ENCODE measurements at places on chromosomes 3 and 15.

- DNase-seq, result no peak
These were observed 24.9 kb downstream of the PRR23E start for GRCh38 chr3:127217596-127218453.

- DNase-seq, result no peak
These were observed 199.6 kb downstream of the FMN1 start for GRCh38 chr15:32994810-32995424.

GRCh38 chr3:125107861-125108567 is 52.2 kb upstream of the HEG1 start:
- no peak for DNase-seq

GRCh38 chr3:58627570-58627885 is 39.0 kb downstream of the FAM3D start:
- no peak for DNase-seq

- DNase-seq, result no peak
These were observed 210.5 kb downstream of the FOXP1 start for GRCh38 chr3:71372911-71373637.

DNA sequence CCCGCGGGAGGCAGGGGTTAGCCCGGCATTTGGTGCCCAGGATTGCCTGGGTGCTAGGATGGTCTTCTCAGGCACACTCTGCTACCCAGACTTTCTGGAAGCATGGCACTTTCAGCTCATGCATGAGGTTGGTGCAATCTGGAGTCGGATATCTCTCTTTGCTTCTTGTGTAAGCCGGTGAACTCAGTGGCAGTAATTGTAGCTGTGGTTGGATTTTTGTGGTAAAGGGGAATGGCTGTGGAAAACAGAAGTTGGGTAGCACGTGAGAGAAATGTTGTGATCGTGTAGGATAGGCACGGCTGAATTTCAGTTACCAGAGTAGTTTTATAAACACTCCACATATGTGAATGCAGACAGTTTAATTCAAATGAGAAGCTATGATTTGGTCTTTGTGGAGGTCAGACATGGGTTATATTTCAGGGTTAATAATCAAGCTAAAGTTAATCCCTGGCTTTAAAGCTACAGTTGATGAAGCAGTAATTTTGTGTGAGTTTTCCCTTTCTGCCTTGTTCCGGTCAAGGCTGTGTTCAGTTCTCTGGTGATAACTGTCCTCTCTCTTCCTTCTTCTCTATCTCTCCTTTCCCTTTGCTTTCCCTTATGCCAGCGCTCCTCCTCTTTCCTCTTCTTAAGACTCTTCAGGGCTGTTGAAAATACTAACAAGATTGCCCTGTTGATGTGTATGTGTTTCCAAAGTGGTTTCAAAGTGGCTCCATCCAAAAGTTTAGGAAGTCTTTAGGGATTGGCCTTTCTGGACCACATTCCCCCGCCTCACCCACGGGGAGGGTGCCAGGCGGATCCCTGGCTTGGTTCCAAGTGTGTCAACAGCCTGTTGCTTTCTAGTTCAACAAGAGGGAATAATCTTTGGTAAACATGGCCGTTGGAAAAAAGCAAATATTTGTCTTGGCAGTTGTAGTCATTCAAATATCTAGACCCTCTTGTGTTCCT is 404.6 kb upstream of the C2CD4B start:
- DNase-seq, result no peak

DNA sequence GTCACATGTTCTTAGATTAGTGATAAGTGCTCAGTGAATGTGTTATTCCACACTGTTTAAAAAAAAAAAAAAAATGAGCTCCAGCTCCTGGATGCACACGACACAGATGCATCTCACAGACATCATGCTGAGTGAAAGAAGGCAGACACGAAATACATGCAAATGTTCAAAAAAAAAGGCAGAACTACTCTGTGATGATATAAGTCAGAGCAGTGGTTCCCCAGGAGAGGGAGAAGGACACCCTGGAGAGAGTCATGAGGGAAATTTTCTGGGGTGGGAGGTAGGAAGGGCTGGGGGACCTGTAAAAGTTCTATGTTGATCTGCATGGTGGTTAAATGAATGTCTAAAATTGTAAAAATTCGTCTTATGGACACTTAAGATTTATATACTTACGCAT is 4.3 kb downstream of the CSRNP1 start:
- DNase-seq, result no peak

DNA sequence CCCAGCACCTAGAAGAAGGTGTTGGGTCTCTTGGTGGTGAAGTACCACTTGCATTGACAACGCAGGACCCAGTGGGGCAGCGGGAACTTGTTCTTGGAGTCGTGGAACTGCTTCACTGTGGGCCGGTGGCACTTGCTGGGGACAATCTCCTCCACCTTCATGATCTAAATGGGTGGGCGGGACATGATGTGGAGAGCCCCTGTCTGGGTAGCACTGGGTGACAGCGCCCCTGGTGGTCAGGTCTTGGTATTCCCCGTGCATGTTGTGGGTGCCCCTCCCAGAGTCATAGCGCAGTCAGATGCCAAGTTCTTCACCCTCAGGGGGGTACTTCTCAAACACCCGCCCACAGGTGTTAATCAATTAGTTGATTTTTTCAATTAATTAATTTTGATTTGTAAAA is 60.2 kb downstream of the AGBL1 start:
- DNase-seq, result no peak

DNA sequence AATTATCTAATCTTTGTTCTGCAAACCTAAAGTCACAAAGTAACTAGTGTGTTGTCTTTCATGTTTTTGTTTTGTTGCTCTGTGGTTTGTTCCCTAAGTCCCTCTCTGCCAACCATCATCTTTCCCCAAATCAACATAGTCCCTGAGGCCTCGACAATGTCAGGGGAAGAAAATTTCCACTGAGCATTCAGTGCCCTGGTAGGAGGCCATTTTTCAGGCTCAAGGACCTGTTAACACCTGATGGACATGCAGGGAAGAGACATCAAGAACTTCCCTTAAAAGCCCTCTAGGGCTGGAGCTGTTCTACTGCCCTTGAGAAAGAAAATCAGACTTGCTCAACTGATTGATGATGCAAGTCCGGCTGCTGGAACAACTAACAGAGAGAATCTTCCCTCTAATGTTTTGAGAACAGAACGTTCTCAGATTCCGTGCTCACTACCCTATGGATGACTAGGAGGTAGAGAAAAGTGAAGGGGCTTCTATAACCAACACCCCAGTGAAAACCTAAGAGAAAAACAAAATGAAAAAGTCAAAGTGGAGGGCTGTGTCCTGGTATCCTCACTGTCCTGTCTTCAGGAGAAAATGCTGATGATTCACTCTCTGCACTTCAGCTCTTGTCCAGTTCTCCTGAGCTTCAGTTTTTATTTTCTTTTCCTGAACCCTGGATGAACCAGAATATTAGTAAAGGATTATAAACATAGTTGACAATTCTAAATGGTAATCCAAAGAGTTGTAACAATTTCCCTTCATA is 373.1 kb downstream of the FOXP1 start:
- DNase-seq, result no peak

GRCh38 chr15:49673861-49674260 is 53.0 kb downstream of the DTWD1 start:
- DNase-seq, result no peak

DNA sequence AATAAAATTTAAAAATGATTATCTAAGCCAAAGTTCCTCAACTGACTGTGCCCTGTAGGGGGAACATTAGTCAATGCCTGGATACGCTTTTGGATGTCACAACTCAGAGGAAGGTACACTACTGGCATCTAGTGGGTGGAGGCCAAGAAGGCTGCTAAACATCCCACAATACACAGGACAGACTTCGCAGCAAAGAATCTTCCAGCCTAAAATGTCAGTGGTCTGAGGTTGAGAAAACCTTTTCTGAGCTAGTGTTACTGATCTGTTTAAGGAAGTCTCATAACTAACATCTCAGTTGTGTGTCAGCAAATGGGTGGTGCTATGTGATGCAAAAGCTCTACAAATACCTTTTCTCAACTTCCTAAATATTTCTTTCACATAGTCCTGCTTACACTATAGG is 20.9 kb upstream of the LDHAL6B start:
- no peak for DNase-seq

DNA sequence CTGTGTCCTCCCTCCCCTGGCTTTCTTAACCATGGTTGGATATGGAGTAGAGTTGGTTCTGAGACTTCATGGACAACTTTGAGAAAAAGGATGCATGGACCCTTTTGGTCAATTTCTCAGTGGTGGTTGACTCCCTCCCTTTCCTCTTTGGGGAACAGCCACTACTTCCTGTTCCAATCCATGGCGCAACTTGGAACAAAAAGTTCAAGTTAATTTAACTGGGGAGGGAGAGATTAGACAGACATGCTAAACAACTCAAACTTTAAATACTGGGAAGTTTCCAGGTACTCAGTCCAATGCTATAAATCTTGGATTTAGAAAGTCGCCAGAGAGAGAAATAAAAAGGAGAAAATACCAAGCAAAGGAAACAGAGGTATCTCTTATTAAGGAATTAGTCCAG is 202.2 kb downstream of the PDZRN3 start:
- DNase-seq, result no peak

- DNase-seq, result no peak
These were observed 574.6 kb downstream of the VGLL3 start for GRCh38 chr3:86416334-86416733.

GRCh38 chr3:195154111-195154791 is 116.7 kb downstream of the XXYLT1 start:
- no peak for DNase-seq

- no peak for DNase-seq
These were observed 10.0 kb downstream of the SH3GL3 start for GRCh38 chr15:83457149-83457548.

- peak; percentile 28 for DNase-seq
These were observed 675 bp downstream of the BRPF1 start for GRCh38 chr3:9732080-9732739.

DNA sequence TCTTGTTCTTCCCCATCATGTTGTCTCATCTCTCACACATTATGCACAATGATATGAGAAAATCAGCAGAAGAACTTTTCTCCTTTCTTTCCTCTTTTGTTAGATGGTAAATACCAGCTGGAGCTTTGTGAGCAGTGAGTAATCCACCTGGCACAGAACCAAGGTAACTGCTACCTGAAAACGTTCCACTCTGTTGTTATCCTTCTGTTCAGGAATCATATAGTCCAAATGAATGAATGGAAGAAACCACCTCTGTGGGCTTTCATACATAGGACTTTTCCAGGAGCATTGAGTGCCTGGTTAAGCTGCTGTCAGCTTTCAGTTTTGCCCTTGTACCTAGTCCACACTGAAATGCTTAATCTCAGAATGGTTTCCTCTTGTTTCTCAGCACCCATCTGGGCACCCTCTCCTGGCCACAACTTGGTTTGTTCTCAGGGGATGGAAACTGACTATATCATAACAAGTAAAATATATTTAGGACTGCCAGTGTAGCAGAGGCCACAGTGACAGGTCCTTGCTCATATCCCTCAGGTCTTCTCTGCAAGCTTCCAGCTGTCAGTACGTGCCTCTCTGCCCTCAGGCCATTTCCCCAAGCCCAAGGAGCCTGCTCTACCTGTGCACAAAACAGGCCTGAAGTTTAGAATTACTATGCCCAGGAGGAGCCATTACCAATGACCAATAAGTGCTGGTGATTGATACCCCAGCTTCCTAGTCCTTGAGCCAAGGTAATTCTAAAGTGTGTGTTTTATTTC is 23.5 kb upstream of the SLC4A7 start:
- no peak for DNase-seq

DNA sequence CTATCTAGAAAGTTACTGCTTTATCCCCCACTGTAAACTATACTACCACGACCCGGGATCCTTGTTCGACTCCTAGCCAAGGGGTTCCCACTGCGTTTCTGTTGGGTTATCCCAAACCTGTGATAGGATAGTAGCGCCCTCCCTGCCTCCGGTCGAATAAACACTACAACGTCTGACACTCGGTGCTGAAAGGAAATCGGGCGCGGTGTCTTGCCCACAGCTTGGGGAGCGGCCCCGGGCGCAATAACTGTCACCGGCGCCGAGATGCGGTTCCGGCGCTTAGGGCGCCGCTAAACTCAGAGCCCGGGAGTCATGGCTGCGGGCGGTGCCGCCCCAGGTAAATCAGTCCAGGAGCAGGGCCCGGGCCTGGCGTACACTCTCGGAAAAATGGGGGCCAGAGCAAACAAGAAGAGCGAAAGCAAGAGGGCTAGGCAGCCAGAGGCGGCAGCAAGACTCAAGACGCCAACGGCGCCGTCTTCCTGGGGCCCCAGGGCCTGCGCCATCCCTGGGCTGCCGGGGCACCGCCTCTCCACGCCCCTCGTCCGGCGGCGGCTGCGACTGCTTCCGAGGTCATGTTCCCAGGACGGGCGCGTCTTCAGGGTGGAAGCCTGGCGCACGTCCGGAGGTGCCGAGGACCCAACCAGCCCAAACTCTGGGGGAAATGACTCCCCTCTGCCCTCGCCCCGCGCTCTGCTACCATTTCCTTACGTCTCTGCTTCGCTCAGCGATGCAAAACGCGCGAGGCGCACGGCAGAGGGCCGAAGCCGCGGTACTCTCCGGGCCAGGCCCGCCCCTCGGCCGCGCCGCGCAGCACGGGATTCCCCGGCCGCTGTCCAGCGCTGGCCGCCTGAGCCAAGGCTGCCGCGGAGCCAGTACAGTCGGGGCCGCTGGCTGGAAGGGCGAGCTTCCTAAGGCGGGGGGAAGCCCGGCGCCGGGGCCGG is at the start of gene DUT:
Gene DUT, plus strand, starts transcription at position 575 of the 941 bp plus-strand sequence. Its CDS starts 87 bp downstream, at position 662.
- peak; percentile 80 for DNase-seq

DNA sequence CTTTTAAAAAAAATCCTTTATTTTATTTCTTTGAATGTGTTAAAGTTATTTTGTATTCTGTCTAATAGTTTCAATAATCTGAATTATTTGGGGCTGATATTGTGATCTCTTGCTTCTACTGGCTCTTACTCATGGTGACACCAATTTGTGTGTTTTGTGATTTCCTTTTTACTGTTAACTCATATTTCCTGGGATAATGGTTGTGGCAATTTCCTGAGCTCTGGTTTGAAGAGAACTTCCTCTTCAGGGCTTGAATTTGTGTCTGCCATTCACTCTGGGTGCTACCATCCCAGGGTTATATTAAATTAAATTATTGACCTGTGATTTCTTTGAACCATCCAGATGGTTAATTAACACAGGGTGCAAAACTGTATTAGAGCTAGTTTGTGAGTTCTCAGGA is 60.4 kb upstream of the RNF7 start:
- DNase-seq, result no peak

GRCh38 chr15:40918146-40918798 is 10.9 kb upstream of the DLL4 start:
- no peak for DNase-seq

DNA sequence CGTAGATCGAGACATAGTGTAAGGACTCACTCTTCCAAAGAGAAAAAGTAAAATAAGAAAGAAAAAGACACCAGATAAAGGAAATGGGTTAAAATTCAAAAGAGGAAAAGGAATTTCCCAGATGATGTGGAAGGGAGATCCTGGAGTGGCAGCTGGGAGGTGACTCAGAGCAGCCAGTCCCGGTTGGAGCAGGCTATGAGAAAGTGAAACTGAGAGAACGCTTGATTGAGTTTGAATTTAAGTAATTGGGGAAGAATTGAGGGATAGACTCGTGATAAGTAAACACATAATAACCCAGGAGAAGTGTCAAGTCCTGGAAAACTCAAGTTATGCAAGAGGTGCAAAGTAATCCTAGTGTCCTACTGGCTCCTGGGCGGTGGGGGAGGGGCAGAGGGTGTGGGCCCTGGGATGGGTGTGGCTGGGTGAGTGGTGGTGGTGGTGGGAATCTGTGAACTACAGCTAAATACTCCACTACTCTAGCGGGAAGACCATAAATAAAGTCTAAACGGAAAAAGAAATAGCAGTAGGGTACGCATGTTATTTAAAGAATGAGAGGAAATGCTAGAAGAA is 1.2 kb downstream of the PRR20G start:
- DNase-seq, result no peak

- no peak for DNase-seq
These were observed 75.3 kb downstream of the PLOD2 start for GRCh38 chr3:146085678-146086077.

- peak; percentile 87 for DNase-seq
These were observed 252 bp upstream of the ARMC8 start for GRCh38 chr3:138186803-138187295.
